ENCODE measurements at places on chromosomes 5 and 9.

DNA sequence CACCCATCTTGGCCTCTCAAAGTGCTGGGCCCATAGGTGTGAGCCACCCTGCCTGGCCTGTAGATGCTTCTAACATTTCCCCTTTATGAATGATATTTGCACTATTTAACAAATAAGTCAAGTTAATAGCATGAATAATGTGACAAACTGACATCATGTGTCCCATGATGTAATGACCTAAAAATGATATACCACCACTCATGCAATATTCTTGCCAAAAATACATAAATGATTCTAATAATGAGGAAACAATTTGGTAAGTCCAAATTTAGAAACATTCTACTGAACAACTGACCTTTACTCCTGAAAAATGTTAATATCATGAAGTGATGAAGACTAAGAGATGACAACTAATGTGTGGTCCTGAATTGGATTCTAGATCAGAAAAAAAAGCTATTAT, 33.5 kb upstream of the TRIM14 start:
- DNase-seq, result no peak

- DNase-seq, result no peak
These were observed 113.5 kb downstream of the MPDZ start for GRCh38 chr9:13165956-13166355.

GRCh38 chr9:76987594-76988200, 31.8 kb upstream of the FOXB2 start:
- no peak for DNase-seq

DNA sequence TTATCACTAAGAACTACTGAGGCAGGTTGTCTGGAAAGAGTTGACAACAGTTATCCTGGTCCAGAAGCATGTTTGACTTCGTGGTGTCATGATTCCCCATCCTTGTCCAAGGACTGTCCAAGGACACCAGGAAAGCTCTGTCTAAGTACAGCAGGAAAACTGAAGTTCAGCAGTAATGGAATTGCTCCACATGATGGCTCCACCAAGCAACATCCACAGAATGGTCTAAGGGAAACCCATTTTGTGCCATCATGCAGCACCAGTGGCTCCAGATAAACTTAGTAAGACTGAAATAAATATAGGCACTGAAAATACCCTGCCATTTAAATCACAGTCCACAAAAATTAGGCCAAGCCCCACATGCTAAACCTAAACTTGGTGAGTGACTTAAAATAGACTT, 192.8 kb downstream of the CDH18 start:
- DNase-seq, result no peak

DNA sequence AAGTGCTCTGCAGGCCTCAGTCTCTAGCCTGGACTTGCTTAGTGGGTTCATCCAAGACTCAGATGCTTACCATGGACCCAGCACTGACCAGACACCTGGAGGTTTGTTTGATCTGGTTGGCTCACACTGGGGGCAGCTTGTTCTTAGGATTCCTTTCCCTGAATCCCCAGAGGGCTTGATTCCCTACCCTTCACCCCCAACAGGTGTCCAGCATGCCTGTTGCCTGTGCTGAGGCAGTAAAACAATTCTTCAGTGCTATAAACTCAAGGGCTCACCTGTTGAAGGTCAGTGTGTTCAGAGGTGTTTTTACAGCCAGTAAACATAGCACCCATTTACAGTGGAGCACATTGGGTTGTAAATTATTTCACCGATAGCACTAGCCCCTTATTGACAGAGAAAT, 123.8 kb upstream of the KLF4 start:
- DNase-seq, result no peak

- DNase-seq, result no peak
These were observed 422.7 kb downstream of the ZSWIM6 start for GRCh38 chr5:61754792-61755191.

GRCh38 chr5:135643881-135644766, 65.3 kb upstream of the CXCL14 start:
- DNase-seq, result no peak

- no peak for DNase-seq
These were observed 188.3 kb upstream of the ANKRD55 start for GRCh38 chr5:56421246-56422075.

- no peak for DNase-seq
These were observed 79.6 kb downstream of the SNCAIP start for GRCh38 chr5:122391621-122392020.

DNA sequence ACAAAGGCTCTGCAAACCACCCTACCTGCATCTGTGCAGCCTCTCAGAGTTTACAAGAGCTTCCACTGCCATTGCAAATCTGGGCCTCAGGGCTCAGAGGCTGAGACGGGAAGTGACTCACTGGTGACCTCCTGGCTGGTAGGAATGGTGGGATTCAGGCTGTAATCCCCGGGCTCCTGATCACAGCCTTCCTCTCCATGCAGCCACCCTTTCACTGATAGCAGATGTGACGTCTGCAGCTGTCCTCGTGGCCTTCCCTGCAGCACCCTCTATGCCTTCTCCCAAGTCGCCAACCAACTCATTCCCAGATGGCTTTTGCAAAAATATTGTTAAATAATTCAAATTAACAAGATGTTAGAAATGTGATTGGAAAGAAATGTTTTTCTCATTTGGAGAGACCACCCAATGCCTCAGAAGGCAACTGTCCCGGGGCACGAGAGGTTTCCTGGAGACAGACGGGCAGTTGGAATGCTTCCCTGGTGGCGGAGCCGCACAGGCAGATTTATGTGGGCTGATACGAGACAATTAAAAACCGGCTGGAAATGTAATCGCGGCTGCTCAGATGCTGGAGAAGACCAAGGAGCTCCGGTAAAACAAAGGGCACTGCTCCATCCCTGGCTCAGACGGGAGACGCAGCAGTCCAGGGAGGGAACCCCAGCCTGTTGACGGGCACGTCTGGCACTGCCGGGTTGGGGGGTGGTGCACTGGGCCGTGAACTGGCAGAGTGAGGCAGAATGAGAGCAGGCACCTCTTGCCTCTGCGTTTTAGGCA, 34.4 kb upstream of the SLC25A51 start:
- DNase-seq, result no peak

- DNase-seq, result no peak
These were observed 33.4 kb downstream of the TJP2 start for GRCh38 chr9:69207503-69207902.

DNA sequence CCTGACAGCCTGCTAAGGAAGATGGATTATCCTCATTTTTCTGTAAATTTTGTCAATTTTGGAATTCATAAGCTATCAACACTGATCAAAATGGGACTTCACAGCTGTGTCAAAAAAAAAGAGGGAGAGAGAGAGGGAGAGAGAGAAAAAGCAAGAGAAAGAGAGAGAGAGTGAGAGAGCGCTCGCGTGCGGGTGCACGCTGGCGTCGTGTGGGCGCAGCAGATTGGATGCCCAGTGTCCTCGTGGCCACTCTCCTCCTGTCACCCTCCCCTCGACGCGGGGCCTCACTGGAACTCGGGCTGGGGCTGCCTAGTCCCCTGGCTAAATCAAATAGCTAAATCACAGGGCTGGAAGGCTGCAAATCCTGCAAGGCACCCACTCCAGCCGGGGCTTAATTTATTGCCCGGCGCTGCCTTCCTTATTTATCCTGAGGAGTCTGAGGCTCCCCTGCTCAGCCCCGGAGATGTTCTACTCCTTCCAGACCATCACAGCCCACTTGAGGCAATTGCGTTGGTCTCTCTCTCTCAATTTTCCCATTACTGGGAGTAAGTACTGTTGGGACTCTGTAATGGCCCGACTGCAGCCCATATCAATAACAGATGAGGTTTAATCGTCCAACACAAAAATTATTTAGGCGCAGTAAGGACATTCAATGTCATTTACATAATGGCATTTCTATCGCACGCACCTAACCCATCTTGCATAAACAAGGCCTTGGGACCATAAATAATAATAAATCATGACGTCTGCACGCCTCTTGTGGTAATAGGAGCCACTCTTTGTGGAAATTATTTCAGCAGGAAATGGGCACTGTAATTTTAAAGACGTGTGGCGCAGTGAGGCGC, 94.2 kb downstream of the PAX5 start:
- DNase-seq, result no peak

DNA sequence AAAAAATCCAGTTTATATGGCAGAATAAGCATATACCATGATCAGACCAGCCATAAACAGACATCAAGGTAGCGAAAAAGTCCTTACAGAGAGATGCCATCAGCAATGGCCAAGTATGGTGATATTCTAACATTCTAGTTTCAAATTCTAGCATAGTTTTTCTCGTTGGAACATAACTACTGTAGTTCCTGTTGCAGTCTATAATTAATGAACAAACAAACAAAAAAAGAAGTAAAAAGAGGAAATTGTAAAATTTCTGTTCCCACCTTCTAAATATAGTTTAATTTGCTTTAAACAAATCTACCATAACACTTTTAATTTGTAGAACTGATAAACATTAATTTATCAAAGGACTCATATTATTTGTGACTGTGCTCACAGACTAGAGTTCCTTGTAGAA, 9.9 kb upstream of the CD180 start:
- no peak for DNase-seq

- DNase-seq, result no peak
These were observed 131.5 kb upstream of the NFIL3 start for GRCh38 chr9:91555132-91555531.

DNA sequence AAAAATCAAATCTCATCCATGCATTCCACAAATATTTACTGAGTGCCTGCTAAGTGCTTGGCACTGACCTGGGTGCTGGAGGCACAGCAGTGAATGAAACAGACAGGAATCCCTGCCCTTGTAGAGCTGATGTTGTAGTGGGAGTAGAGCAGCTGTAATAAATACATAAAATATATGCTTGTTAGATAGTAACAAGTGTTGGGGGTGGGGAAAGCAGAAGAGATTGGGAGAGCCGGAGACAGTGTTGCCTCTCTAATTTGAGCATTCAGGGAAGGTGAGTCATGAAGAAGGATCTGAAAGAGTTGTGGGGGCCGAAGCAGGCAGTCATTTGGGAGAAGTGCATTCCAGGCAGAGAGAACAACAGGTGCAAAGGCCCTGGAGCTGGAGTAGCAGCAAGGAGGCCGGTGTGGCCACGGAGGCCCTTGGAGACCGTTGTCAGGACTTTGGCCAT, 97.9 kb downstream of the ZNF618 start:
- no peak for DNase-seq

DNA sequence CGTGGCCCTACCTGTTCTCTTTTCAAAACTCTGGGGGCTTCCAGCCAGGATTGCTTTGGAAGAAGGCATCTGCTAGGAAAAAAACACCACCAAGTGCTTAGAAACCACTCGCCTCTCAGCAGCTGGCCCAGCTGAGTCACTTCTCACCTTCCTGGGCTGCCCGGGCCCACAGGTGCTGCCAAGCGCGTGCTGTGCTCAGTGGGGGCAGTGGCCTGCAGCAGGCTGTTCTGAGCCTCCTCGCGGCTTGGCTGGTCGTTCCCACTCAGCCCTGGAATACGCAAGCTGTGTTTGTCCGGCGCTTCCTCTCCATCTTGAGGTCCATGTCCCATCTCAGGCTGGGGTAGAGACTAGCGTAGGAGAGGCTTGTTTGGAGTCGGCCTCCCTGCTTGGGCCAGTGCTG, 102.5 kb upstream of the FCN2 start:
- DNase-seq, result no peak

GRCh38 chr5:137706841-137707240, 29.0 kb downstream of the KLHL3 start:
- no peak for DNase-seq

- no peak for DNase-seq
These were observed 188.7 kb downstream of the CHSY3 start for GRCh38 chr5:130092991-130093390.

- no peak for DNase-seq
These were observed 284.5 kb upstream of the NUDT12 start for GRCh38 chr5:103847060-103847459.

All from stimulated activated CD4-positive, alpha-beta T cell treated with anti-CD3 and anti-CD28 coated beads, Interleukin-4, amount 100 ng/mL, for 24 hours (primary cell).